ENCODE measurements at places on chromosomes 16 and 17.

GRCh38 chr17:48068491-48068961, 20.4 kb downstream of the NFE2L1 start:
- no peak overlapping the region for H3K27ac ChIP-seq
- peaks cover 8% of the 10 kb centered on the region for H3K4me1 ChIP-seq
- H3K36me3 ChIP-seq = peaks cover 44% of the 10 kb centered on the region
- H3K4me3 ChIP-seq = no peak overlapping the region
- H3K27me3 ChIP-seq = no peaks in the 10 kb centered on the region
- no peak for DNase-seq

GRCh38 chr17:67290711-67291291, 45.8 kb upstream of the HELZ start:
- H3K36me3 ChIP-seq = no peaks in the 10 kb centered on the region
- H3K27ac ChIP-seq = no peak overlapping the region
- H3K4me1 ChIP-seq = peaks cover 3% of the 10 kb centered on the region
- peak; percentile 76 for DNase-seq
- no peaks in the 10 kb centered on the region for H3K27me3 ChIP-seq

- peak overlapping the region; percentile 92 for H3K27ac ChIP-seq
- no peaks in the 10 kb centered on the region for H3K27me3 ChIP-seq
- peaks cover 25% of the 10 kb centered on the region for H3K36me3 ChIP-seq
- DNase-seq = no peak
- H3K4me1 ChIP-seq = peaks cover 8% of the 10 kb centered on the region
Observed at GRCh38 chr16:30076276-30076791, 540 bp downstream of the PPP4C start.

DNA sequence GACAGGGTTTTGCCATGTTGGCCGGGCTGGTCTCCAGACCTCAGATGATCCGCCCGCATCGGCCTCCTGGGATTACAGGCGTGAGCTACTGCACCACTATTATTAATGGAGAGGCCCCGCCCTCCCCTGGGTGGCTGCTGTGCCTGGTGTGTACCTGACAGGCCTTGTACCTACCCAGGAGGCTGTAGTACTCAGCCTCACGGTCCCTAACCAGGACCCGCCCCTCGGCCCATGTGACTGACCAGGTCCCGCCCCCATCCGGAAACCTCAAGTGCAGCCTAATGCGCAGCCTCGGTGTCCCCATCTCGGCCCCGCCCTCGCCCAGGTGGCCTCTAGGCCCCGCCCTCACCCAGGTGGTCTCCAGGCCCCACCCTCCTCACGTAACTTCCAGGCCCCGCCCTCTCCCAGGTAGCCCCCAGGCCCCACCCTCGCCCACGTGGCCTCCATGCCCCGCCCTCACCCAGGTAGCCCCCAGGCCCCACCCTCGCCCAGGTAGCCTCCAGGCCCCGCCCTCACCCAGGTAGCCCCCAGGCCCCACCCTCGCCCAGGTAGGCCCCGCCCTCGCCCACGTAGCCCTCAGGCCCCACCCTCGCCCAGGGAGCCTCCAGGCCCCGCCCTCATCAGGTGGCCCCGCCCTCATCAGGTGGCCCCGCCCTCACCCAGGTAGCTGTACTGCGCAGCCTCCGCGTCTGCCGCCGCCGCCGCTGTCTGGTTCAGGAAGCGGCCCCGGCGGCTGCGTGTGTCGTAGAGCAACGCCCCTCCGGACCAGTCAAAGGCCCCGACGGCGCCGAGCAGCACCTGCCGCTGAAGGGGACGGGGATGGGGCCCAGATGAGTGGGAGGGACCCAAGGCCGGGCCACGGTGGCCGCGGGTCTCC, 31.0 kb downstream of the HASPIN start:
- H3K4me3 ChIP-seq = peak overlapping the region; percentile 27
- DNase-seq = peak; percentile 71
- H3K27ac ChIP-seq = peak overlapping the region; percentile 76
- no peaks in the 10 kb centered on the region for H3K4me1 ChIP-seq

GRCh38 chr17:73982871-73983270, 220.6 kb upstream of the RPL38 start:
- DNase-seq = no peak
- H3K4me1 ChIP-seq = peaks cover 3% of the 10 kb centered on the region
- no peaks in the 10 kb centered on the region for H3K36me3 ChIP-seq
- H3K27me3 ChIP-seq = no peaks in the 10 kb centered on the region

- no peak overlapping the region for H3K4me3 ChIP-seq
- peak overlapping the region; percentile 85 for H3K27ac ChIP-seq
- peaks cover 22% of the 10 kb centered on the region for H3K36me3 ChIP-seq
- DNase-seq = no peak
- no peaks in the 10 kb centered on the region for H3K4me1 ChIP-seq
Observed at GRCh38 chr17:82583720-82584234, 64.2 kb downstream of the FOXK2 start.

Data from lung (tissue), 17 donors.